ENCODE measurements at places on chromosomes 6 and 20.

GRCh38 chr6:159110013-159110412, 59.2 kb upstream of the FNDC1 start:
- no peak for ATAC-seq

DNA sequence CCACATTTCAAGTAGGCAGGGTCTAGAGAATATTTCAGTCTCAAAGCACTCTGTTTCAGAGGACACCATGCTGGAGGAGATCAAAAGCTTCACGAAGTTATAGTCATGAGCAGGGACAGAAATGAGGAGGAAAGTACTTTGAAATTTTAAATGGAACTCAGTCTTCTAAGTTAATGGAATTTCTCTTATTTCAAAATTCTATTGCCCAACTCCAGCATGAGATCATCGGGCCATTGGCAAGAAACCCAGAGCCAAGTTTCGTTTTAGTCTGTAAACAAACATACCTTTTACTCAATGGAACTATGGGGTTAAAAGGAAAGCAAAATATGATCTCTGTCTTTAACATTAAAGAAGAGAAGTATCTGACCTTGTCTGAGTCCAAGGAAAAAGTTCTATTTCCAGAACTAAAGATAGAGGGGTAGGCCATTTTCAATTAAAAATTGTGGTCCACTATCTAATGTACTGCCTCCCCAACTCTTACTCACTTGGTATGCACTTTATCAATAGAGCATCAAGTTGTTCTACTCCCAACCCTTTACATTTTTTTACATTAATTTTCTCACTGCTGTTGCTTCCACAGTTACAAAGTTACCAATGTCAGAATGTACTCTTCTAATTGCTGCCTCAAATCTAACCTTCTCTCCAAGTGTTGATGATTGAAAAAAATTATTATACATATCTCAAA, 235.3 kb upstream of the NRSN1 start:
- no peak for ATAC-seq

GRCh38 chr20:21336455-21337151, 33.5 kb downstream of the XRN2 start:
- ATAC-seq, result no peak

GRCh38 chr20:43446361-43446879, 11.3 kb upstream of the SRSF6 start:
- ATAC-seq, result no peak

- no peak for ATAC-seq
Observed at GRCh38 chr6:25534942-25535631, 116.9 kb upstream of the SCGN start.

DNA sequence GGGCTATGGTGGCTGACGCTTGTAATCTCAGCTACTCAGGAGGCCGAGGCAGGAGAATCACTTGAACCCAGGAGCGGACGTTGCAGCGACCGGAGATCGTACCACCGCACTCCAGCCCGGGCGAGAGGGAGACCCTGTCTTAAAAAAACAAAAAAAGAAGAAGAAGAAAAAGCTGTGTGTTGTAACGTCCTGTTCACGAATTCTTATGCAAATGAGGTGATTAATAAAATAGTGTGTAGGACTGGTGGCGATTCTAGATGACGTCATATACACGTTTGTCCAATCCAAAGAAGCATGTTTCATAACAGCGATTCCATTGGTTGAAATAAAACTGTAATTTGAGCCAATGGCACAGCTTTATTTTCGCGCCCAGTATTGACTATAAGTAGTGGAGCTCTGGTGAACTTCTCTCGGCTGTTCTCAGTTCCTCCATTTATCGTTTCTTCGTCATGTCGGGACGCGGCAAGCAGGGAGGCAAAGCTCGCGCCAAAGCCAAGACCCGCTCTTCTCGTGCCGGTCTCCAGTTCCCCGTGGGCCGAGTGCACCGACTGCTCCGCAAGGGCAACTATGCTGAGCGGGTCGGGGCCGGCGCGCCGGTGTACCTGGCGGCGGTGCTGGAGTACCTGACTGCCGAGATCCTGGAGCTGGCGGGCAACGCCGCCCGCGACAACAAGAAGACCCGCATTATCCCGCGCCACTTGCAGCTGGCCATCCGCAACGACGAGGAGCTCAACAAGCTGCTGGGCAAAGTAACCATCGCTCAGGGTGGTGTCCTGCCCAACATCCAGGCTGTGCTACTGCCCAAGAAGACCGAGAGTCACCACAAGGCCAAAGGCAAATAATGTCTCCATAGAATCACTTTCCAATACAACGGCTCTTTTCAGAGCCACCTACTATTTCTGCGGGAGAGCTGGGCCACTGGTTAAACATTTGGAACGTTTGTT, 47.0 kb downstream of the OR2B2 start:
- ATAC-seq, result peak; percentile 88

- no peak for ATAC-seq
Observed at GRCh38 chr20:46857061-46857831, 37.4 kb upstream of the EYA2 start.

DNA sequence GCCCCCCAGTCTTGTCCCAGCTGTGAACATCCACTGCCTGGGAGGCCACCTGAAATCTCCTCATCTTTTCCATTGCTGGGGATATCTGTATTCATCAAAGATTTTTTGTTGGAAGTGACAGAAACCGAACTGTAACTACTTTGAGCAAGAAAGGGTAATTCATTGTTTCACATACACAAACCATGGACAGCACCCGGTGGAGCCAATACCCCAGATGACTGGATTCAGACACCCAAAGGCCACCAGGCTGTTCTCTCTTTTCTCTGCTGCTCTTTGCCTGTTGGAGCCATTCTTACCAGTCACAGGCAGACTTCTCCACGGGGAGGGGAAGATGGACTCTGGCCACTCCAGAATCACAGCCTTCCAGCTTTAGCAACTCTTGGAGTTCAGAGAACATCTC, 11.7 kb upstream of the RALY start:
- no peak for ATAC-seq

DNA sequence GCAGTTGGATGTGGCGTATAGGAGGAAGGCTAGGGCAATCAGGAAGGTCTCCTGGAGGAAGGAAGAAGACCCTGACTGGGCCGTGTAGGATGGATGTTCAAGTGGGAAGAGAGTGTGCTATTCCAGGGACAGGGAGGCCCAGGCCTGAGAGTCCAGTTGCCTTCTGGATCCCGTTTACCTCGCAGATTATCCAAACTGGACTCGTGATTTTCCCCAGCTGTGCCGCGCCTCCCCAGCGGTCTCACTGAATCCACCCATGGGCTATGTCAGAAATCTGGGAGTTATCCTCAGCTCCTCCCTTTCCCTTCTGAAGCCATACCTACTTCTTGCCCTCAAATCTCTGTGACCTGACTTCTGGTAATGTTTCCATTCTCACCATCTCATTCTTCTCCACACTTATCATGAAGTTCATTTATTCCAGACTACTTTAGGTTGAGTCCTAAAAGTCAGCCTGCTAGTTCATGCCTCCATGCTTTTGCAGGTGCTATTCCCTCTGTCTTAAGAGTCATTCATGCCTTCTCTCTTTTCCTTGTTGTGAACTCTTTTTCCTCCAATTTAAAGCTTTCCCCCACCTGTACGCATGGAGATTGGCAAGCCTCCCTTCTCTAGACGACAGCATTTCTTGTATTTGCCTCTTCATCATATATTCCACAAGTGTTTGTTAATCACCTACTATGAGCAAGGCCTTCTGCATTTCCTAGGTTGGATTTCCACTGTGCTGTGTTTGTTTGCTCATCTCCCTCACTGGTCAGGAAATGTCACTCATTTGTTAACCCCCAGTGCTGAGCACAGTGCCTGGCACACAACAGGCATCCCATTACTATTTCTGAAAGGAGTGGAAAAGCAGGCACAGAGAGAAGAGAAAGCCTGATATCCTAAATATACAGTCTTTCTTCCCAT, 2.7 kb downstream of the SDCBP2 start:
- ATAC-seq, result no peak

DNA sequence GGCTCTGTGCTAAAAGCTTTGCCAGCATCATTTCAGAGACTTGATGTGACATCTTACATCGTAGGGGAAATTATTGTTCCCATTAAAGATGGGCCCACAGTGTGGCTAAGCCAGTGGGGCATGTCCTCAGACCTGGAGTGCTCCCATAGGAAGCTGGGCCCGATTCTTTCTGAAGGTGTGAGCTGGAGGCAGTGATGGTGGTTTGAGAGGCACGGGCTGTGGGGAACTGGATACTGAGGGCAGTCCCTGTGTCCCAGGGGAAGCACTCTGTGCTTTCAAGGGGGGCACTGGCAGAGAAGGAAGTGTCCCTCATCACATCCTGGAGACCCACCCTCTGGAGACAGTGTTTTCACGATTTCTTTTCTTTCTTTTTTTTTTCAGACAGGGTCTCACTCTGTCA, 8.6 kb upstream of the FAM110A start:
- no peak for ATAC-seq

DNA sequence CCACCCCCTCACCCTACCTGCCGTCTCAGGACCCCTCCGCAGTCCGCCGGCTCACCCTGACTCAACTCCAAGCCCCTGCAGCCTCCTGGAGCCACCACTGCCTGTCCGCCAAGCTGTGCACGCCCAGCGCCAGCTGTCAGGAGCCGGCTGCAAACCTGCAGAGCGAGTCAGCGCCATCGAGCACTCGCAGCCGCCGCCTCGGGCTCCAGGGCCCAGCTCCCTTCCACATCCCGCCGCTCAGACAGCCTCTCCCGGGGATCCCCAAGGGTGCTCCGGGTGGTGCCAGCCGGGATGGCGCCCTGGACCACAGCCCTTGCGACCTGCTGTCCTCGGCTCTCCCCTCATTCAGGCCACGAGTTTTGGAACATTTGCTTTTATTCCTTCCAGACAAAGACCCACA, 4.3 kb downstream of the TNNC2 start:
- ATAC-seq, result no peak

GRCh38 chr20:57391439-57392301, 474 bp downstream of the RBM38 start:
- peak; percentile 2 for ATAC-seq

- ATAC-seq, result peak; percentile 35
Observed at GRCh38 chr6:108168501-108169463, 3.0 kb downstream of the NR2E1 start.

GRCh38 chr6:151400473-151400872, 9.1 kb upstream of the ZBTB2 start:
- no peak for ATAC-seq

DNA sequence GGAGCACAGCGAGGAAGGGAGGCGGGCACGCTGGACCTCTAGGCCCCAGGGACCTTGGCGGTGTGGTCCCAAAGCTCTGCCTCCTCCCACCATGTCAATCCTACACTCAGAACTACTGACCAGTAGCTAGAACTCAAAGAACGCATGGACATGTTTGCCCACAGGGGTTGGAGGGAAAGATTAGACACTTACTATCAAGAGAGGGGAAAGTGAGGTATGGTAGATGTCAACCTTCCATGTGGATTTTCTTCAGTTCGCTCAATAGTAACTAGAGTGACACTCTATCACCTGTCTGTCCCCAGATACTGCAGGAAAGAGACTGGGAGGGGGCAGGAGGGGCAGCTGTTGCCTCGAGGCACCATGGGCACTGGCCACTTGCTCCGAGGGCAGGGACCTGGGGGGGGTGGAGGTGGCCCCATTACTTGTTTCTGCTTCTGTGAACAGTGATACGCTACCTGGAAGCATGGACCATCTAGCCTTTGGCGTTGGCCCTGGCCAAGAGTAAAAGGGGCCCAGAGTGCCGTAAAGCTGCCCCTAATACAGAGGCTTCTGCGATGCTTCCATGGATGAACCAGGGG, 912 bp upstream of the DIDO1 start:
- ATAC-seq, result no peak

GRCh38 chr20:44908987-44909871, 631 bp upstream of the PABPC1L start:
- no peak for ATAC-seq

GRCh38 chr20:35225319-35226125, 968 bp upstream of the MMP24 start:
- no peak for ATAC-seq

DNA sequence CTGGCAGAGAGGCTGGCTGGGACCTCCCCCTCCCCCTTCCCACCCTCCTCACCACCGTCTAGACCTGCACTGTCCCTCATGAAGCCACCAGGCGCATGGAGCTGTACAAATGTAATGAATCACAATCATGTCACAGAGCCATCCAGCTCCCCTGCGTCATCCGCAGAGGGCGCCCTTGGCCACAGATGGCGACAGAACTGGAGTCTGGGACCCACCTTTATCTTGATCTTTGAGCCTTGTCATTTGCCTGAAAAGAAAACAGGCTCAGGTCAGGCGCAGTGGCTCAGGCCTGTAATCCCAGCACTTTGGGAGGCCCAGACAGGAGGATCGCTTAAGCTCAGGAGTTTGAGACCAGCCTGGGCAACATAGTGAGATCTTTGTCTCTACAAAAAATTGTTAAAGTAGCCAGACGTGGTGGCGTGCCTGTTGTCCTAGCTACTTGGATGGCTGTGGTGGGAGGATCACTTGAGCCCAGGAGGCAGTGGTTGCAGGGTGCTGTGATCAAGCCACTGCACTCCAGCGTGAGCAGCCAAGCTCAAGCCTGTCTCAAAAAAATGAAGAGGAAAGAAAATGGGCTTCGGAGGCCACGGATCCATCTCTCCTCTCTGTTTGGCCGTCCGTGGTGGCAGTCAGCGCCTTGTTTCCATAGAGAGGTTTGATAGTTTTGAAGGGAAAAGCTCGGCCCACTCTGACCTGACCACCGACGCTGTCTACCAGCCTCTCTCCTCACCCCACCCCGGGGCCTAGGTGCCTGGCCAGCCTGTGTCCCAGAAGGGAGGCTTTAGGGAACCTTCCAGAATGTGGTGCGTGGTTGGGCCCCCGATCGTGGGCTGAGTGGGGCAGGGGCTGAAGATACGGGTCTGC, 6.2 kb downstream of the COL9A3 start:
- ATAC-seq, result no peak

DNA sequence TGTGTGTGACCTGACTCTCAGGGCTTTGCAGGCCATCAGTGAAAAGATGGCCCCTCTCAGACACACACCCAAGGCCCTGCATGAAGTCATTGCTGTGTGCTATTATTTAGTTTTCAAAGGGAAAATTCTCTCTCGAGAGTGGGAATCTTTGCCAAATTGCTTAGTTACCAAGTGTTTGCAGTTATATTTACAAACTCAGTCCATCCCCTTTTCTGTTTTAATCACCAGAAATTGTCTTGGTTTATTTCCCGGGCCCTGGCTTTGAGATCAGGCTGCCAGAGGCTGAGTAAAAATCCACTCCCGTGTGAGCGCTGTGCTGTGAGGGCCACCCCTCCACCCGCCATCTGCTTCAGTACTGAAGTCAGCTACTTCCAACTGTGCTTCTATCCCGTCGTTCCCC, 163.1 kb downstream of the SOD2 start:
- ATAC-seq, result no peak

DNA sequence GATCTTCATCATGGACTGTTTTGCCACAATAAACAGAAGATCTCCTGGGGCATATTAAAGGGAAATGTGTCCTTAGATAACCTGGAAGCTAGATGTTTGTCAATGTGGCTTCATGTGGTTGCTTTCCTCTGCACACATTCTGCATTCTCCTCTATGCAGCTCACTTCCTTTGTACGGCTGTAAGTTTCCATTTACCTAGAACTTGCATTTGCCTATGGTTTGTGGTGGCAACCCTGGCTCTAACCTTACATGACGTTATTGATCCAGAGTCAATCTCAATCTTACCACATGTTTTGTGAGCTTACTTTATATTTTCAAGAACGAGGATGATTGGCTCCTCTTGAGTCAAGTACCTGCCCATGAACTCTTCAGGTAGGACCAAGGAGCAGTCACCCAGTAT, 863.1 kb downstream of the MAFB start:
- no peak for ATAC-seq

Measured in activated CD4-positive, CD25-positive, alpha-beta regulatory T cell treated with anti-CD3 and anti-CD28 coated beads, Interleukin-2, amount 50 U/mL, for 24 hours (primary cell).